Activated CD4-positive, alpha-beta T cell treated with anti-CD3 and anti-CD28 coated beads, Interleukin-2, amount 10 ng/mL, durations not matched to agents 24 days and 14 days (primary cell): ENCODE measurements at places on chromosomes 5 and 9.

- DNase-seq = no peak
These were observed 21.9 kb downstream of the ZNF608 start for GRCh38 chr5:124724357-124725039.

DNA sequence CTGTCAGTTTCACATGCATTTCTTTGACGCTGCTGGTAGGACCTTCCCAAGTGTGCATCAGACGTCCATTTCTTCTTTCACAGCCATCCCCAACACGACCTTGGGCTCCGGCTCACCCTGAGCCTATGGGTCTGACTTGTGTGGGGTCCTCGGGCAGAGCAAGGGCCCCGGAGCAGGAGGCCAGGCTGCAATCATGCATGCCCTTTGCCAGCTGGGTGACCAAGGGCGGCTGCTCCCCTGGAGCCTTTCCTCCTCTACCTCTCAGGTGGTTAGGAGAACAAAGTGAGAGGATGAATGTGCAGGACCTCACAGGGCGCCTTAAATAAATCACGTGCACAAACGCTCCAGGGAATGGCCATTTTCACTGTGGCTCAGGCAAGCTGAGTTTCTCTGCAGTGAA, 33.2 kb downstream of the TERT start:
- DNase-seq = no peak

- peak; percentile 73 for DNase-seq
These were observed 7.4 kb downstream of the SMARCA2 start for GRCh38 chr9:2022560-2022959.

DNA sequence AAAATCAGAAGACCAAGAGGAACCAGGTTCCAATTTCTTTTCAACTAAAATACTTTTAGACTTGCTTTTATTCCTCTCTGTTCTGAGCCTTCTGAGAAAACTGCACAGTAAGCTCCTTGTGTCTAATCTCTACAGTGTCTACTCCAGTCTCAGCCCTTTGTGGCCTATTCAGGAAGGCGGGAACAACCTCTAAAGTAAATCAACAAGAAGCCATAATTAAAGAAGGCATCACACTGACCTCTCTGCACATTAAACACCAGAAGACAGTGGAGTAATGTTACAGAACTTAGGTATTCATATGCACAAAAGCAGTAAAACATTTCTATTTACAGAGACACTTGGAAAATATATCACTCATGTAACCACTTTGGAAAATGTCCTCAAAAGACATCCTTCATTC, 14.9 kb downstream of the XPA start:
- DNase-seq = no peak

DNA sequence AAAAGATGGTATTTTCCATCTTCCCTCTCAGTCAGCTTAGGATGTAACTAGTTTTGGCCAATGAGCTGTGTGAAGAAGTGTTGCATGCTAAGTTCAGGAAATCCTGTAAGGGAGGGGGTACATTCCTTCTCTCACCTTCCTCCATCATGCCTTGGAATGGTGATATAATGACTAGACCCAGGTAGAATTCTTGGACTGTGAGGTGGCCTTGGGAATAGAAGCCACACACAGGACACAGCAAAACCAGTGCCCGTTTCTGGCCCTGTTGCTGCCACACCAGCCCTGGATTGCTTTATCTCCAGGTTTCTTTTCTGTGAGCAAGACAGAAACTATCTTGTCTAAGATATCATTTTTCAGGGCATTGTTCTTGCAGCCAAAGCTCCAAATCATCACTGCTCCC, 10.5 kb upstream of the ZNF354A start:
- no peak for DNase-seq

GRCh38 chr9:4826417-4827166, 33.8 kb downstream of the RCL1 start:
- DNase-seq = no peak
